A549 treated with DMSO at 1 μM for 4 hours (cell line): ENCODE measurements at places on chromosomes 12 and 14. TPM values are rescaled to one million over a fixed set of nuclear protein-coding genes. Genes with fewer than 3 reads are reported as not detected.

Gene ADAM21
- total RNA-seq = 0.06 TPM in 2 of 5 replicates, not detected in the others

Gene MSRB3
- 19.1 to 27.3 TPM (median 25.3 TPM) in 5 replicates for total RNA-seq

Gene CDCA3
- total RNA-seq = 76.1 to 88.0 TPM (median 79.3 TPM) in 5 replicates

Gene PTGDR
- total RNA-seq = not detected in 5 replicates

Gene SLC22A17
- 5.8 to 7.9 TPM (median 6.6 TPM) in 5 replicates for total RNA-seq

Gene KCNH3
- total RNA-seq = 2.6 to 3.3 TPM (median 3.0 TPM) in 5 replicates

Gene CLEC12A
- total RNA-seq = not detected in 5 replicates

Gene MAP1LC3B2
- 1.1 to 2.2 TPM (median 1.5 TPM) in 5 replicates for total RNA-seq

Gene PLCZ1
- not detected in 5 replicates for total RNA-seq

Gene TEX22
- total RNA-seq = 0.08 to 0.41 TPM (median 0.20 TPM) in 5 replicates

Gene FAM90A1
- total RNA-seq = 0.03 to 0.14 TPM (median 0.12 TPM) in 5 replicates

Gene DTX1
- 0.23 to 0.50 TPM (median 0.34 TPM) in 5 replicates for total RNA-seq

Gene COPS7A
- total RNA-seq = 53.3 to 61.0 TPM (median 56.5 TPM) in 5 replicates

Gene ST8SIA1
- total RNA-seq = 0.07 to 0.30 TPM (median 0.11 TPM) in 5 replicates

Gene RNASE7
- total RNA-seq = not detected in 5 replicates

Gene SERPINA10
- 0.06 TPM in 1 of 5 replicates, not detected in the others for total RNA-seq

Gene CRACR2A
- 1.5 to 1.8 TPM (median 1.6 TPM) in 5 replicates for total RNA-seq

Gene CLEC4D
- not detected in 5 replicates for total RNA-seq

Gene SLC17A8
- total RNA-seq = 0.05 TPM in 1 of 5 replicates, not detected in the others

Gene GLT1D1
- total RNA-seq = not detected in 5 replicates

Gene ZC2HC1C
- total RNA-seq = 2.8 to 4.1 TPM (median 3.5 TPM) in 5 replicates

Gene BICDL1
- 2.4 to 4.3 TPM (median 4.0 TPM) in 5 replicates for total RNA-seq

Gene RNU4-1
- total RNA-seq = not detected in 5 replicates

Gene OR6C75
- total RNA-seq = not detected in 5 replicates

Gene PZP
- not detected in 5 replicates for total RNA-seq

Gene SIRT4
- 0.45 to 1.6 TPM (median 0.94 TPM) in 5 replicates for total RNA-seq

Gene CCDC175
- not detected in 5 replicates for total RNA-seq

Gene TCL1B
- not detected in 5 replicates for total RNA-seq

Gene CD4
- total RNA-seq = not detected in 5 replicates

Gene GPR84
- 0.15 TPM in 1 of 5 replicates, not detected in the others for total RNA-seq

Gene TAS2R7
- not detected in 5 replicates for total RNA-seq

Gene EXOC5
- 32.4 to 55.7 TPM (median 45.2 TPM) in 5 replicates for total RNA-seq

Gene CCDC184
- 3.1 to 3.5 TPM (median 3.2 TPM) in 5 replicates for total RNA-seq

Gene NT5DC3
- 6.5 to 9.9 TPM (median 7.4 TPM) in 5 replicates for total RNA-seq

Gene PTPN21
- total RNA-seq = 7.3 to 9.7 TPM (median 8.5 TPM) in 5 replicates

Gene SPX
- total RNA-seq = 1.5 to 3.4 TPM (median 2.3 TPM) in 5 replicates

Gene NPFF
- 0.17 TPM in 1 of 5 replicates, not detected in the others for total RNA-seq

Gene TAS2R20
- total RNA-seq = 0.10 to 0.12 TPM (median 0.11 TPM) in 3 of 5 replicates, not detected in the others

Gene G2E3
- 14.4 to 22.9 TPM (median 17.9 TPM) in 5 replicates for total RNA-seq

Gene DHH
- total RNA-seq = 0.02 TPM in 2 of 5 replicates, not detected in the others

Gene POTEM
- total RNA-seq = not detected in 5 replicates
